ENCODE measurements at places on chromosomes 1 and 21.
A peak's percentile ranks its signal among the peaks of the same experiment; 100 is the strongest.

GRCh38 chr1:171226747-171227370 lies 21.4 kb upstream of the FMO1 start:
- DNase-seq, result peak; percentile 21

- DNase-seq, result no peak
Measured at GRCh38 chr1:37438037-37438868, 36.1 kb upstream of the ZC3H12A start.

- no peak for DNase-seq
Measured at GRCh38 chr1:194533641-194534040, 1347.2 kb upstream of the B3GALT2 start.

GRCh38 chr1:239538239-239538988 lies 152.0 kb downstream of the CHRM3 start:
- no peak for DNase-seq

DNA sequence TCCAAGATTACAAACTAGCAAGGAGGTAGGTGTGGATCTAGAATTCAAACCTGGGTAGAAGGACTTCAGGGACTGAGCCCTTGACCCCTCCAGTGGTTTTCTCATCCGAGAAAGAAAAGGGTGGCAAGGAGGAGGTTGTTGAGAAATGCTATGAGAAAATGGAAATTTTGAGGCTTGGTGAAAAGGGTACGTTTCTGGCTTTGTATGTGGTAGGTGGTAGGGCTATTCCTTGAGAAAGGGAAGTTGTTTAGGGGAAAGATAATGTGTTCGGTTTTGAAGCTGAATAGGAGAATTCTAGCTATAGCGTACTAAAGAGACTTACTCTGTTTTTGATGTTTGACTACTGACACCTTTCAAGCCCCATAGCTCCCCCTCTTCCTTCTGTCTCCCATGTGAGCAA lies 133.8 kb downstream of the CNIH3 start:
- no peak for DNase-seq

DNA sequence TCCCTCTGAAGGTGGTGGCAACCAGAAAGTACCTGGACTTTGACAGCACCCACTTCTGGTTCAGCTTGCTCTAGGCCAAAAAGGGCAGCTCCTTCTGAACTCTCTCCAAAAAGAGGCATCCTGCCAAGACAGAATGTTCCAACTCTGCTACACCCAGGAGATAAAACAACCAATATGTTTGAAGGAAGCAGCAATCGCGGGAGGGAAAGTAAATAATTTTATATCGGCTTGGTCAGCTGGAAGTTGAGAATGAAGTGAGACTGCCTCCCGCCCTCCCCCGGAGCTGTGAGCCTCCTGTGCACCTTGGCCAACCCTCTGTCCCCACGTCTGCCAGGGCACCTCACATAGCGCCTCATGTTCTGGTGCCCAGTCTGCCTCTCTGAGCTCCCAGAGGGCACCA lies 130.3 kb upstream of the ATP1A1 start:
- DNase-seq, result no peak

DNA sequence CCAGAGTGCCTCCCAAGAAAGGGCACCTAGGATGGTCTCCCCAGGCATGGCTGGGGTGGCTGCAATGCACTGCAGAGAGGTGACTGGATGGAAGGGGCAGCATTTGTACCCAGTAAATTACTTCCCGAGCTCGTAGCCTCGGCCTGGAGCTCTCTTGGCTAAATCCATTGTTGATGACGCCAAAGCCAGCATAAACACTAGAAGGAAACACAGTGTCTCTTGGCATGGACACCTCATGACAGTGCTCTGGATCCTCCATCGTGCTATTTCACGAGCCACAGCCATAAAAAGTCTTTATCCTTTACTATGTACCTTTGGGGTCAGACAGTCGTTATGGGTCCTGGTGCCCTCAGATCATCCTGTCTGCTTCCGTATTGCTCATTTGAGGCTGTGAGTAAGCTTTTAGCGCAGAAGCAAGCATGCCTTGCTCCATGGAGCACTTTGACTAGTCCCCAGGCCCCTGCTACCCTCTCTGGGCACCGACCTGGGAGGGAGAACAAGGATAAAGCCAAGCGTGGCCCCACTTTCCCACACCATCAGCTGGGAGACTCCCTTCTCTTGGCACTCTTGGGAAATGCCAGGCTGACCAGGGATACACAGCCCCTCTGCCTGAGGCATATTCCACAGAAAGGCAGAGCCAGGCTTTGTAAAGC lies 10.3 kb upstream of the PRELP start:
- no peak for DNase-seq

DNA sequence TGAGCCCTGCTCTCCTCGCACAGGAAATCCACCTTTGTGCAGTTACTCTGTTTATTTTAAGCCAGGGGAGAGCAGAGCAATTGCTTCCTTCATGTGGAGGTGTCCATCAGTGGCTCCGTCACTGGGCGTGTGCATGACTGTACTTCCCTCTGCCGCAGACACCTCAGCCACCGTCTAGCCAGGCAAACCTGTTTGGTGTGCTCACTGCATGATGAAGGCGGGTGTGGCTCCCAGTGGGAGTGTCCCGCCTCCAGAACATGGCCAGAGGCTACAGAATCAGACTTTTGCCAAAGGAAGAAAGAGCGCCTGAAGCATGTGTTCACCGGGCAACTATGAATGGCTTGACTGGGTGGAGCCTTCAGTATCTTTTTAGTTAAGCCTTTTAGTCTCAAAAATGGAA lies 26.1 kb upstream of the LAMC2 start:
- no peak for DNase-seq
